ENCODE measurements at places on chromosomes 3 and 15. TPM values are rescaled to one million over a fixed set of nuclear protein-coding genes. Genes with fewer than 3 reads are reported as not detected.

GRCh38 chr3:63975723-63976122 lies 47.6 kb downstream of the PSMD6 start:
- DNase-seq, result peak; percentile 19

- no peak for DNase-seq
These were observed 120.7 kb downstream of the FNDC3B start for GRCh38 chr3:172159962-172160538.

DNA sequence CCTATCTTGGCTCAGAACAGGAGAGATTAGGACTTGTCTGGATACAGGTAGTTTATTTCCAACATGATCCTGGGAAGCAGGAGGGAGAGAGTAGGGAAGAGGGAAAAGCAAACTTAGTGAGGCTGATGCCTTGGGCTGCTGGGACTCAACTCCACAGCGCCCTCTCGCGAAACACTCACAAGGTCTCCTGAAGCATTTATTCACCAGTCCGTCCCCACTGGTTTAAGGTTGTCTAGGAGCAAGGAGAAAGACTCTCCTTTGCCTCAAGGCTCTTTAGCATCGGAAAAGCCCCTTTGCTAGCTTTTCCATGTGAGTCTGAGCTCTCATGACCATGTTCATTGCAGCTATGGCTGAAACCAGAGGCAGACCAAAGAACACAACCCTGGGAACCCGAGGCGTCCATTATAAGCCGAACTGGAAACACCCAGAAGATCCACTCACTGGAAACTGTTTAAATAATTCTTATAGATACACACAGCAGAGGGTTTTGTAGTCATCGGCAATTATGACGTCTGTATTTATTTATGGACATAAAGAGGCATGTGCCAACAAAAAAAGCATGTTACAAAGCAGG lies 244.5 kb downstream of the CD47 start:
- peak; percentile 10 for DNase-seq

GRCh38 chr3:57078344-57078634 lies 17.8 kb downstream of the SPATA12 start:
- no peak for DNase-seq

GRCh38 chr3:101036676-101037075 lies 43.5 kb upstream of the ABI3BP start:
- no peak for DNase-seq

DNA sequence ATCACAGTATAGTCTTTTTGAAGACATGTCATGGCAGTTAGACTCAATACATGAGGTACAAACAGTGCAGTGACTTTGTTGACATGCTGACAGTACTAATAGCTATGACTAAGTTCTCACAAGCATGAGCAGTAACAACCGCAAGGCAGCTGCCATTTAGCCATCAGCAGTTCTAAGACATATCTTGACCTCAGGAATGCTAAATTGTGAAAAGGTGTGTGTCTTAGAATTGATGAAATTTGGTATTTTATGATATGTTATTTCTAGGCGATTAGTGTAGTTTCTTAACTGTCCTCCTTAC lies 60.7 kb upstream of the FURIN start:
- no peak for DNase-seq

DNA sequence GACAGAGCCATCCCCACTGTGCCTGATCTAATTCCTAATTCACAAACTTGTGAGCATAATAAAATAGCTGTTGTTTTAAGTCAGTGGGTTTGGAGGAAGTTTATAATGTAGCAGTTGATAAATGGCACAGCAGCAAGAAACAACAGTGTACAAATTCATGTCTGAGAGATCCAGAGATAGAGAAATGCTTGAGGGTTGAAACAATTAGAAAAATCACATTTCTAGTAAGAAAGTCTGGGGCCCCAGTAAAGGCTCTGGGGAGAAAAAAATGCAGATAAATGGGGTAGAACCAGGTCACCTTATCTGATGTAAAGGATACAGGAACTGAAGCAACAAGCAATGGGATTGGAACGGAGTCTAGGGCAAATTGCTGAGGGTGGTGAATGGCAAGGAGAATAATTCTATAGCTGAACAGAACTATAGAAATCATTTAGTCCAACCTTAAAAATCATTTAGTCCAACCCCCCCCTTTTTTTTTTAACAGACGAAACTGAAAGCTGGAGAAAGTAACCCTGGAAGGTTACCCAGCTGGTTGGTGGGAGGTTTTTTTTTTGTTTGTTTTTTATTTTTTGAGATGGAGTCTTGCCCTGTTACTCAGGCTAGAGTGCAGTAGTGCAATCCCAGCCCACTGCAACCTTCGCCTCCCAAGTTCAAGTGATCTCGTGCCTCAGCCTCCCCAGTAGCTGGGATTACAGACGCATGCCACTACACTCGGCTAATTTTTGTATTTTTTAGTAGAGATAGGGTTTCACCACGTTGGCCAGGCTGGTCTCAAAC lies 14.3 kb upstream of the SHQ1 start:
- no peak for DNase-seq

GRCh38 chr3:4838621-4839022 lies 140.6 kb upstream of the BHLHE40 start:
- no peak for DNase-seq

DNA sequence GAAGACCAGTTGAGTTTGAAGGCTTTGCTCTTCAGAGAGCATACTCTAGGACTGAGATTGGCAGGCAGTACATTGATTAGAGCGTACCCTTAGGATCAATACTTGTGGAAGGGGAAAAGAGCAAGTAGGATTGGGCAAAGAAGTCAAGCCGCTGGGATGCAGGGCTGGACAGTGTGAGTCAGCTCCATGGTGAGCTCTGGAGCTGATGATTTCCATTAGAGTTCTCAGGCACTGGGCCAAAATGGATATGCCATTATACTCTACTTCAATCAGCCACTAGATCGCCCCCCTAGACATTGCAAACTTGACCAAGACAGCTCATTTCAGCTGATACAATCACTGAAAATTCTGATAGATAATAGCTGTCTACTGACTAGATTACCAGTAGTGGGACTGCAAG lies 432.7 kb upstream of the ALCAM start:
- no peak for DNase-seq

- DNase-seq, result no peak
These were observed 98.8 kb downstream of the EEFSEC start for GRCh38 chr3:128252083-128252482.

DNA sequence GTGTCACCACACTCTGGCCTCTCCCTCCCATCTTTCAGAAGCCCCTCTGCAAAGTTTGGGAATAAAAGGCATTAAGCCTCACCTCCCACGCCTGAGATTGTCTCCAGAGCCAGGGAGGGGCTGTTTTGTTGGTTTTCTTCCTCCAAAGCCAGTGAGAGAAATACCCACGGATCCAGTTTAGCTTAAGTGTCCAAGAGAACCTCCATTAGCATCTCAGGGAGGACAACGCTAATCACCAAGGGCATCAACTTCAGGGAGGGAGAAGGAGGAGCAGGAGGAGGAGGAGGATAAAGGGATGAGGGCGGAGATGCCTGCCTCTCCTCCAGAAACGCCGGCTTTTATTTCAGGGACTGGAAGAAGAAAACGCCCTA lies 101.6 kb downstream of the SRGAP3 start:
- no peak for DNase-seq

DNA sequence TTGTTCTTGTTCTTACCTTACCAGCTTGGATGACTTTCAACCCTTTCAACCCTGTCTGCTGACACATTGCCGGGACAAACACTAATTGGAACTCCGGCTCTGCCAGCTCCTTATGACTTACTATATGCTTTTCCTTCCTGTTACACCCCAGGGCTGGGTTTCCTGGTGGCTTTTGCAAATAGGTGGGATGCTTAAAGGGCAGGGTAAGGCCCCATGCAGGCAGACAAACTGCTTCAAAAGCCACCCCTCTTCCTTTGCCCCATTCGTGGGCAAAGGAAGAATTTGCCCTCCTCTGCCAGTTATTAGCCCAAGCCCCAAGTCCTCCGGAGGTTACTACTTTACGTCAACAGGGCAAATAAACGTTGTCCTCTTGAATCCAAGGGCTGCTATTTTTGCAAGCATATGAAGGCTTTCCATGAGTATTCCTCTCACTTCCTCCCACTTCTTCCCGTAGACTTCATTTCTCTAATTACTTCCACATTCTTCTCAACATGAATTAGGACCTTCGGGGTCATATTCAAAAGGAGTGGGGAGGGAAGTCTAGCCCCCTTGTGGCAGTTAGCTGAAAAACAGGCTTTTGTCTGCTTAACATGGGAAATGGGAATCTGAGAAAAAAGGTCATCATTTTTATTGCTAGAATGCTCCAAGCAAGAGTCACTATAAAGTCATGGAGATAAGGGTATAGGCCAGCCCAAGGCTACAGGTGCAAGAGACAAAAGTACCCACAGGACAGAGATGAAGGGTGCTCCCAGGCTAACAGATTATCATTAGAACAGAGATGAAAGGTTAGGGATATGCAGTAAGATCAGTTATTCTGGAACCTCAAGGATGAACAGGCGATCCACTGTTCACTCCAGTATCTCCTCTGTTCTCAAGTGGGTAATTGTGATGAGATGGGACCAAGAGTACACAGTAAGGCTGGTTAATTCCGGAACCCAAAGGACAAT lies 56.3 kb upstream of the FSTL1 start:
- no peak for DNase-seq

DNA sequence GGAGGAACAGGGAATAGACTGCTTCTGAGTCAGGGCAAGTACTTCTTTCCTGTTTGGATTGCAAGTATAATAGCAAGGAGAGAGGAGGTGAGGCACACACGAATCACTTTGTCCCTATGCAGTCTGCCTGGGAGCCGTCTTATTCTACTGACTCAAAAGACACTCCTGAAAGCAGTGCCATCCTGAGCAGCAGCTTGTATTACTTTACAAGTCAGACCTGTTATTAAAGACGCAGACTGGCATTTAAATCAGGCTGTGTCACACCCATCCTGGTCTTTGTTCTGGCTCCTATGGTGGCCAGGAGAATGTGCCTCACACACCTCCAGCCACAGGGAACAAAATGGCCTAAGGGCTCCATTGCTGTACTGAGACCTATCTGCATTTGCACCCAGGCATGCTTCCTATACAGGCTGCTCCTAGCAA lies 17.9 kb upstream of the SQOR start:
- no peak for DNase-seq

Gene DNAJA4
- total RNA-seq, result 26.5 TPM

Gene THOC7
- 32.9 TPM for total RNA-seq

Data from cerebellum (tissue), 4 donors.